ENCODE measurements at places on chromosomes 4 and X. TPM values are rescaled to one million over a fixed set of nuclear protein-coding genes. Genes with fewer than 3 reads are reported as not detected.

DNA sequence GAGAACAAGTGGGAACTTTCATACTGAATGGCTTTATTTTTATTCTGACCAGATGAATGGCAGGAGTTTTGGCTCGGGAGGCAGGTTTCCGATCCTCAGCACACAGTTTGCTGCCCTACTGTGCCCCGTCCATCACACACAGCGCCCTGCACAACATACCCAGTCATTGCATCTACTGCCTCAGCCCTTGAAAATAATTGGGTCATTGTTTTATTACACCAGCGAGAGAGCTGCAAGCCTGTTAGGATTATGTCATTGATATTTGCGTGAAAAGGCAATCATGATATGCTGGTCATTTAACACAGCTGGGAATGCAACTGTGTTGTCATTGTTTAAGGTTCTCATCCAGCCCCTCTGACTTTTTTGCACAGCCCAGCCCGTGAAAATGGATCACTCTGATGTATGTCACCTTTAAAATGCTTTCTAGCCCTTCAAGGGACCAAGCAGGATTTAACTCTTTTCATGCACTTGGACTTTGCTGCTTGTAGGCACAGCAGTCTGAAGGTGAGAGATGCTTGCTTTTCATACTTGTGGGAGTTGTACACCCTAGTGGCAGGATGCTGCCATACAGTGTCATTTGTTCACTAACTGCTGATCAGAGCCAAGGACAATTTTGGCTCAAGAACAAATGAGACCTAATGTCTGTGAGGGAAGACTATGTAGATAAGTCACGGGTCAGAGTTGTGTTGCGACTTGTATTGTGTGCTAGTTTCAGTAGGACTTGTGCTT is 62.3 kb downstream of the RTL9 start:
- H3K27ac ChIP-seq, result peak overlapping the region; percentile 11
- H3K4me1 ChIP-seq, result peaks cover 6% of the 10 kb centered on the region
- H3K4me3 ChIP-seq, result no peak overlapping the region
- no peaks in the 10 kb centered on the region for H3K36me3 ChIP-seq

GRCh38 chr4:139978692-139979091 is 175.3 kb downstream of the MAML3 start:
- no peak overlapping the region for H3K27ac ChIP-seq
- no peaks in the 10 kb centered on the region for H3K36me3 ChIP-seq
- H3K4me3 ChIP-seq, result no peak overlapping the region
- no peaks in the 10 kb centered on the region for H3K27me3 ChIP-seq

The CRMP1 gene
- 0.63 TPM for total RNA-seq

The TSPAN6 gene
- 33.9 TPM for total RNA-seq

DNA sequence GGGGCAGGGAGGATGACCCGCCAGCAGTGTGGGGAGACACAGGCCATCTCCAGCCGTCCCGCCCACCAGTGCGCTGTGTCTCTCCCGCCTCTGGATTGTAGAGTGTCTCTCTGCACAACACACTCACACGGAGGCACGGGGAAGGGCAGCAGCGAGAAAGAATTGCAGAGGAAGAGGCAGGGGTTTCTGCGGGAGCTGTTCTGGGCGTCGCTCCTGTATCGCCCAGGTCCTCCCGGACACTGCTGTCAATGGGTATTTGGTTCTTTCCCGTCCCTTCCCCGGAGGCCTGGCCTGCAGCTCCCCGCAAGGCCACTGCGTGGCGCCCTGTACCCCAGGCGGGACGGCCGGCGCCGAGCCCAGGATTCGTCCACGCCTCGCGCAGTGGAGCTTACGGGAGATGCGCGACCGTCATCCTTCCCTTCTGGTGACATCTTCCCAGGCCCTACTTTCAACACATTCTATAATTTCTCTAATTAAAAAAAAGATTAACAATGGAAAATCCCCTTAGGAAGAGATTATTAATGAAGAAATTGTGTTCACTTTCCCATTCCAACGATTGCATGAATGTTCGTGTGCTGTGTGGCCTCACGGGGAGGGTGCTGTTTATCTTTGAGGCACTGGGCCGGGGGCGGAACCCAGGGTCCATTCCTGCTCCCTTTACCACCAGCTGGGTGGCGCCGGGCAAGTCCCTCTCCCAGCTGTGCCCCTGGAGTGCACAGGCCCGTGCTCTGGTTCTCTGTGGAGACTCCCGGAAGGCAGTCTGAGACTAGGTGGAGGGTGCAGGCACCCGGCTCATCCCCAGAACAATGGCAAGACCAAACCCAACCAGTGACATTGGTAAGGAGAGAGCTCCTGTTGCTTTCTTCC is 95.7 kb downstream of the CPZ start:
- DNase-seq, result no peak
- no peaks in the 10 kb centered on the region for H3K4me1 ChIP-seq
- H3K27me3 ChIP-seq, result no peaks in the 10 kb centered on the region
- no peaks in the 10 kb centered on the region for H3K36me3 ChIP-seq

The TCEAL5 gene
- total RNA-seq, result 2.2 TPM

DNA sequence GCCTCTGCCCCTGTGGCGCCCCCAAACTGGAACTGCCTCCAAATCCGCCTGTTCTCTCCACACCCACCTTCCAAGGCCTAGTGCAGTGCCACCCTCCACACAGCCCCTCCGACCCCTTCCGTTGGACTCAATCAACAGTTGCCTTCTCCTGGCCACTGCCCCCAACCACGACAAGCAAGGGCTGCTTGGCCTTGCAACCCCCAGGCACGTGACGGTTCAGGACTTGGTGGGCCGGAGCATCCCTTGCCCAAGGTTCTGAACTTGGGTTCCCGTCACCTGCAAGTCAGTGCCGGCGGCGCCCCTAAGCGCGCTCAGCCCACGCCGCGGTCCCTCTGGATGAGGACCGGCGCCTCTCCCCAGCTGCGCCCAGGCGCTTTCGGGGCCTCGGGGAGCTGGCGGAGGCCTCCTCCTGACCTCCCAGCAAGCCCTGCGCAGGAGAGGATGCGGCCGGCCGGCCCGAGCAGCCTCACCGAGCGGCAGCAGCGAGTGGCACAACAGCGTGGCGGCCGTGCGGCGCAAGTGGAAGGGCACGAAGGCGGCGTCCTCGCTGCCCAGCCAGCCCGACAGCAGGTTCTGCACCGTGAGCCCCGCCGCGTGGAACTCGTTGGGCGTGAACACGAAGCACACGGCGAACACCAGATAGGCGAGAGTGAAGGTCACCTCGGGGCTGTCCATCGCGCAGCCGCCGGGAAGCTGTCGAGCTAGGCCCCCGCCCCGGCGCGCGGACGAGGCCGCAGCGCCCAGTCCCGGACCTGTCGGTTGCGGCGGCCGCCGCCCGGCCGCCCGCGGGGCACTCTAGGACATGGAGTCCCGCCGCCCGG is 750 bp downstream of the TMEM129 start:
- peak overlapping the region; percentile 88 for H3K27ac ChIP-seq
- DNase-seq, result peak; percentile 59
- no peaks in the 10 kb centered on the region for H3K27me3 ChIP-seq
- peak overlapping the region; percentile 72 for H3K4me3 ChIP-seq

- peak; percentile 73 for DNase-seq
- no peaks in the 10 kb centered on the region for H3K36me3 ChIP-seq
- H3K4me3 ChIP-seq, result no peak overlapping the region
- H3K27me3 ChIP-seq, result no peaks in the 10 kb centered on the region
- no peaks in the 10 kb centered on the region for H3K4me1 ChIP-seq
Observed at GRCh38 chr4:169351872-169352271, 81.1 kb upstream of the SH3RF1 start.

- no peaks in the 10 kb centered on the region for H3K27me3 ChIP-seq
- DNase-seq, result no peak
- no peaks in the 10 kb centered on the region for H3K4me1 ChIP-seq
- no peak overlapping the region for H3K27ac ChIP-seq
Observed at GRCh38 chr4:11011249-11011648, 326.7 kb upstream of the CLNK start.

The RADX gene
- total RNA-seq, result 21.0 TPM

- H3K4me3 ChIP-seq, result no peak overlapping the region
- peak; percentile 43 for DNase-seq
- no peaks in the 10 kb centered on the region for H3K36me3 ChIP-seq
- no peaks in the 10 kb centered on the region for H3K27me3 ChIP-seq
- no peak overlapping the region for H3K27ac ChIP-seq
Observed at GRCh38 chr4:40976343-40976742, 226.6 kb downstream of the NSUN7 start.

DNA sequence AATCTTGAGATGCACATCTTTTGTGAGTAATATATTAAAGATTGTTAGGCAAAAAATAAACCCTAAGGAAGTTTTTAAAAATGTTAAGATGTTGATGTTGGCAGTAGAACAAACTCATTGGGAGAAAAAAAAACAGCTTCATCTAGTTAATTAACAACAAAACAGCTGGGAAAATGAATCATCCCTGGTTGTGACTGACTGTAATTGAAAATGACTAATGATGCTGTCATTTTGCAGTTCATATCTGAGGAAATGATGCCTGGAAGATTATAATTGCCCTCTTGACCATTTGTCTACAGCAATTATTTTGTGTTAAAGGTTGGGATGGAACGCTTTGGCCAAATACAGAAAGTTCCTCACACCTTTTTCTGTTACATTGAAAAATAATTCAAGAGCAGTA is 760.4 kb upstream of the FTHL17 start:
- no peaks in the 10 kb centered on the region for H3K36me3 ChIP-seq
- no peak overlapping the region for H3K27ac ChIP-seq
- no peaks in the 10 kb centered on the region for H3K27me3 ChIP-seq
- no peak for DNase-seq

All from thyroid gland (tissue), 4 donors.